ENCODE measurements at places on chromosomes 5 and 9.

DNA sequence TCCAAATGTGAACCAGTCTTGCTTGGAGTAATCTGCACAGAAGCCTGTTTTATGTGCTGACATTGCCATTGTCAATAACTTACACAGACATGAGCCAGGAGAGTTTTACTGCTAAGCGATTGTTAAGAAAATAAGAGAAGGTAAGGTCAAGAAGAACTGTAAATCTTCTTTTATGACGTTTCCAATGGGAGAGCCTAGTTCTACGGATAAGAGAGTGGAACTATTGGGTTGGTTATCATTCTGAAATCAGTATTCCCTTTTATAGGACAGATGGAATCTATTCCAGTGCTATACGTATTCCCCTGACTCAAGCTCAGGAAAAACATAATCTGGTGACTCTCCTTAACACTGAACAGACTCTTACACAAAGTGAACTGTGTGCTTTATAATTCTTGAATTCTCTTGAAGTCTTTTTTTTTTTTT lies 137.9 kb upstream of the OTULINL start:
- no peak for DNase-seq

- no peak for DNase-seq
Measured at GRCh38 chr5:146805081-146805480, 73.5 kb downstream of the PPP2R2B start.

- no peak for DNase-seq
Measured at GRCh38 chr9:8095672-8096086, 296.1 kb upstream of the DMAC1 start.

DNA sequence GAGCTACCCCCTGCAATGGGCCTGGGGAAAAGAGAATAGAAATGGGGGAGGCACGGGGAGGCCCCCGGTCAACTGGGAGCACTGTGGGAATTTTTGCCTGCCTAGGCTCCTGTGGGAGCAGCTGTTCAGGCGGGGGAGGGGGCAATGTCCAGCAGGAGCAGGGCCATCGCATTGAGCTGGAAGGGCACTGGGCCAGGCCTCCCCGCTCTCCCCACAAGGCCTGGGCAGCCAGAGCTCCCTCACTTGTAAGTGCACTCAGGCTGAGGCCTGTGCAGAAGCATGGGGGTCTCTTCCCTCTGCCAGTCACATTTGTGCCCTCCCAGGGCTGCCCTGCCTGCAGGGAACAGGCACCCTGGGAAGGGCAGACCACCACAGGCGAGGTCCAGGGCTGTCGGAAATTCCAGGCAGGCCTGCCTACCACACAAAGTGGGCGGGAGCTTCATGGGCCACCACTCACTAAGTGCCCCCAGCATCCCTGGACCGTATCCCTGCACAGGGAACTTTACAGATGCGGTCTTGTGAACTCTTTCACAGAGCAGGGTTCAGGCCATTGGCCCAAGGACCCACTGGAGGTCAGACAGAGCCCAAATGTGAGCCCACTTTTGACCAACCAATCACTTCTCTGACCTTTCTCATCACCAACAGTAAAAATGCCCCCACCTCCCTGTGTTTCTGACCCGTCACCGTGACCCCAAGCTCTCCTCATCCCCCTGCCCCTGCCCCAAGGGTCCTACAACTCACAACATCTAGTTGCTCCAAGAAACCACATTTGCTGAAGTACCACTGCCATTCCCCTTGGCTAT lies 1.0 kb upstream of the CFAP157 start:
- no peak for DNase-seq

DNA sequence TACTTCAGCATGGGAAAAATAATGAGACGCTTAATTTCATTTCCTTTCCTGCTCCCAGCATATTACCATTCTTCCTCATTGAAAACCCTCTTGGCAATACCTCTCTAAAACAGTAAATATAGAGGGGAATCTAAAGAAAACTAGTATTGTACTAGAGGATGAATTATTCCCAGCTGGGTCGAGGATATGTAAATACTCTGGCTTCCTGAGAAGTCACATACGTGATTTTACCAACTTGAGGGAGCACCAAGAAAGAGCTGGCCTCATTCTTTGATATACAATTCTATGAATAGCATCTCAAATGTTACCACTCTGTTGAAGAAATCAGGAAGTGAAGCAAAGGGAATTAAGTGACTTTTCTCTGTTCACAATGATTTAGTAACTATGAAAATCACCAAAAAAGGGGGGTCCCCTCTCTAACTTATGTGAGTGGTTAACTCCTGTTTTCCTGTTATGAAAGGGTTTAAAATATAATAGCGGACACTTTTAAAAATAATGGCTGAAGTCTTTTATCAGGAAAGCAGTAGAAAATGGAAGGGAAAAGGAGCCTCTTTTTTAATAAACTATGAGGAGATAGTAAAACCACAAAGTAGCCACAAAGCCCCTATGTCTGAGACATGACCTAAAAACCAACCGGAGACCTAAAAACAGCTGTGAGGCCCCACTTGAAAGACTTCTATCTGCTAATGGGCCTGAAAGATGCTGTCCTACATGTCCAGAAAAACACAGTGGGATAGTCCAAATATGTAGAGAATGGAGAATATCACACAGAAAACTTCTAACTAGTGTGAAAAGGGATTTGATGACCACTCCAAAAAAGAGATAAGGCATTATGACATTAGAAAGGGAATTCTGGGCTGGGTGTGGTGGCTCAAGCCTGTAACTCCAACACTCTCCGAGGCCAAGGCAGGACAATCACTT lies 42.6 kb downstream of the LPAR1 start:
- no peak for DNase-seq

GRCh38 chr9:5571629-5572232 lies 57.2 kb upstream of the RIC1 start:
- DNase-seq: no peak

Data from urinary bladder (tissue), 4 donors.